ENCODE measurements at places on chromosomes 4 and X.
A peak's percentile ranks its signal among the peaks of the same experiment; 100 is the strongest.

DNA sequence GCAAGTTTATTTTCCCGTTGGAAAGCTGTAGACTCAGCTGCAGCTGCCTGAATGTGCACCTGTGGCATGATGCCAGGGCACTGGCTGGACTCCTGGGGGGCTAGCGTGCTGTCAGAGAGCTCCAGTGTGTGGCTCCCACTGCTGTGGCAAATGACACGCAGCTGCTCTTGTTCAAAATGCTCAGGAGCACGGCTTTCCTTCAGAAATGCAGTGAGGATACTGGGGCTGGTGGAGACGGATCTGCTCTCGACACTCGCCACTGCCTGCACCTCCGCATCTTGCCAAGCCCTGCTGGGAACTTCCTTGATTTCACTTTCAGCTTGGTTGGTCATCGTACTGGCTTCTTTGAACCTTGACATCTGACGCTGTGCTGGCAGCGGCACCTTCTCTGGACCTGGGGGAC is 58.7 kb downstream of the GPRIN3 start:
- no peak for DNase-seq

DNA sequence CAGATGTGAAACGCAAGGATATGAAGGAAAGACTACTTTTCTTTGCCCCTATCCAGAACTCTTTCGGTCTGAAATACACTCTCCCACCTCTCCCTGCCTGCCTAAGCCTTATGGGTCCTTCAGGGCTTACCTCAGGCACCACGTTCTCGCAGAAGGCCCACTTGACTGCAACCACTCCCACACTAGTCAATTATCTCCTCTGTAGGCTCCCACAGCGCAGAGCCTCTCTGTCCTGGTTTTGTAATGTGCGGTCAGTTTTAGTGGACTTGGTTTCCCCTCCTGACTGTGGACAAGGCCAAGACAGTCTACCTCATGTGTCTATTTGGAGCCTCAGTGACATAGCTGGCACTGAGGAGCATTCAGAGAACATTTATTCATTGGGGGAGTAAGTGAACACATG is 11.1 kb downstream of the CNGA2 start:
- DNase-seq = no peak

GRCh38 chrX:40083120-40083978 is 14.4 kb downstream of the BCOR start:
- DNase-seq = no peak

DNA sequence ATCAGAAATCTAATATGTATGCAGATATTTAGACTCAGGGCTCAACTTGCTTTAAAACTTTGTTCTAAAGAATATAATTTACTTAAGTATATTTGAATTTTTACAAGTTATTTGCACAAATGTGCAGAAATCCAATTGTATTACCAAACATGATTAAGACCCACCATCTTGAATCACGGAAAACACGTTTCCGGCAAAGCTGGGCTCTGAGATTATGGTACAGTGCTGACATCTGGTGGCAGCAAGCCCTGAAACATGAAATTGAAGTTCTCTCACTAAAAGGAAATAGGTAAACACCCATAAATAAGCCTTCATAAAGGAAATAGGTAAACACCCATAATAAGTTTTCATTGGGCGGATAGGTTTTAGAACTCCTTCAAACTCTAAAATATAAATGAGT is 98.3 kb upstream of the MAOA start:
- peak; percentile 48 for DNase-seq

DNA sequence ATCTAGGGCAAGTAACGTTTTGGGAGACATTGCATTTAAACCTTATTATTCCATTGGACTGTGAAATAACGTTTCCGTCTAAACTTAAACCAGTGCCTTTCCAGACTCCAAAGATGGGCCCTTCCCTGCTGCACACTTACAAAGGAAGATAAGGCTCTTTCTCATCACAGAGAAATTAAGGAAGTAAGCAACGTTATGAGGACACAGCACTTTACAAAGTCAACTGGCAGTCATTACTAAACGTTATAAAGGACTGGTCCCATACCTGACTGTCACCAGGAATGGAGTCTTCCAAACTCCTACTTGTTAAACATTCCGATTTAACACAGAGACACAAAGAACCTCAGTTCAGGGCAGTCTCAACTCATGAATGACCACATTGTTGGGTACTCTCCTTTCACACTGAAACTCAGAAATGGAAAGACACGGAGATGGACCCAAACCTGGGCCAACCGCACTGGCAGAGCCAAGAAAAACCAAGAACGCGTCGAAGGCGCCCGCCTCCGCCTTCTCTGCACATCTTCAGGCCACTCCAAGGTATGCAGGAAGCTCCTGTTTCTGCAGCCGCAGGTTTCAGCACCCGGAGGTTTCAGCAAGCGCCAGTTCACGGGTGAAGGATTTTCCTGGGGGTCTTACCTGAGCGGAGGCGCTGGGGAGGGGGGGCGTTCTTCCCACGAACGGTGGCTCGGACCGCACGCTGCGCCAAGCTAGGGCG is 670 bp downstream of the PAPSS1 start:
- DNase-seq = no peak

GRCh38 chrX:52553995-52554642 is 37.3 kb upstream of the XAGE1B start:
- no peak for DNase-seq
